Stimulated activated CD4-positive, alpha-beta T cell treated with anti-CD3 and anti-CD28 coated beads, Interleukin-1b, Interleukin-23, amount 100 ng/mL, for 1 hour (primary cell): ENCODE measurements at places on chromosomes 5 and 9.

DNA sequence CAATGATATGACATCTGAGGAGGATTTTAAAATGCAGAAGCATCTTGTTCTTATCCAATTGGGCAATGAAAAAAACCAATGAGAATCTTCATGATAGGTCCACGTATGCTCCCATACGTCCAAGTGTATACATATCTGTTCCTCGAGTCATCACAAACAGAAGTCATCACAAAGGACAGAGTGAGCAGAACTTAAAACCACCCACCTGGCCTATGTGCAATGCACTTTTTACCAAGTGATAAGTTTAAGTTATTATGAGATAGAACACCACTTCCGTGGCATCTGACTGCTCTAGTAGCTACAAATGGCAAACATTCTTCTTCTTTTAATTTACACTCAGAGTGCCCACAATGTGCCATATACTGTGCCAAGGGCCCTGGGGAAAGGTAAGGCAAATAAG lies 82.4 kb downstream of the PPP2R2B start:
- DNase-seq, result no peak

- no peak for DNase-seq
These were observed 189.9 kb upstream of the SMC2 start for GRCh38 chr9:103904242-103904641.

GRCh38 chr5:40465416-40465815 lies 214.3 kb upstream of the PTGER4 start:
- no peak for DNase-seq

DNA sequence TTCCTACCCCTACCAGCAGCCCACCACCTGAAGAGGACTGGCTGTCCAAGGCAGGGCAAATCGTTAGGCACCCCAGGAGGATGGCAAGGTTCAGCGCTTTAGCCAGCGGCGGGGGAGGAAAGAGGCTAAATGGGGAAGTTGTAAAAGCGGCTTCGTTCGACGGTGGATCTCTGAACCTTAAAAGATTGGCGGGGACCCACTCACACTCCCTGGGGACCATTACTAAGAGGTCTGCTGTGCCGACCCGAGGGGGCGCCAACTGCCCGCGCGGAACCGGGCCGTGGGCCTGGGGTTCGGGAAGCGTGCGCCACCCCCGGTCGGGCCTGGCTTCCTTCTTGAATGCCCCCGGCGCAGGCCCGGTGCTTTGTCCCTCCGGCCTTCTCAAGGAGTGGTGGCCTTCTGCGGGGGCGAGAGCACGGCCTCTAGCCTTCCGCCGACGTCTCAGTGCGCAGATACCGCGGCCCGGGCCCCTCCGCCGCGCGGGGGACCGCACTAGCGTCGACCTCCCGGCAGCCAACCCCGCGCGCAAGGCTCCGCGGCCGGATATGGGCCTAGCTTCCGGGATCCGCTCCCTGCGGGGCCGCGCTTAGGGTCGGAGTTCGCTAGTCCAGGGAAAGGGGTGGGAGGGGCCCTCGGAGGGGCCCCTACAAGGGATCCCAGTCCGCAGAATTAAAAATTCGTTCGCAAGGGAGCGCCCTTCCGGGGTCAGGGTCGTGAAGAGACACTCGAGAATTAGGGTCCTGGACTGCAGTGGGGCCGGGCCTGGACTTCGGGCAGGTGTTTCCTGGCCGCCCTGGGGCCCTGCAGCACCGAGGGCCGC lies 10.5 kb downstream of the NR2F1-AS1 start:
- no peak for DNase-seq

GRCh38 chr9:1208157-1208556 lies 158.0 kb downstream of the DMRT2 start:
- no peak for DNase-seq

- no peak for DNase-seq
These were observed 142.5 kb upstream of the MSX2 start for GRCh38 chr5:174581894-174582293.

GRCh38 chr9:38243993-38244392 lies 148.5 kb upstream of the ALDH1B1 start:
- no peak for DNase-seq

DNA sequence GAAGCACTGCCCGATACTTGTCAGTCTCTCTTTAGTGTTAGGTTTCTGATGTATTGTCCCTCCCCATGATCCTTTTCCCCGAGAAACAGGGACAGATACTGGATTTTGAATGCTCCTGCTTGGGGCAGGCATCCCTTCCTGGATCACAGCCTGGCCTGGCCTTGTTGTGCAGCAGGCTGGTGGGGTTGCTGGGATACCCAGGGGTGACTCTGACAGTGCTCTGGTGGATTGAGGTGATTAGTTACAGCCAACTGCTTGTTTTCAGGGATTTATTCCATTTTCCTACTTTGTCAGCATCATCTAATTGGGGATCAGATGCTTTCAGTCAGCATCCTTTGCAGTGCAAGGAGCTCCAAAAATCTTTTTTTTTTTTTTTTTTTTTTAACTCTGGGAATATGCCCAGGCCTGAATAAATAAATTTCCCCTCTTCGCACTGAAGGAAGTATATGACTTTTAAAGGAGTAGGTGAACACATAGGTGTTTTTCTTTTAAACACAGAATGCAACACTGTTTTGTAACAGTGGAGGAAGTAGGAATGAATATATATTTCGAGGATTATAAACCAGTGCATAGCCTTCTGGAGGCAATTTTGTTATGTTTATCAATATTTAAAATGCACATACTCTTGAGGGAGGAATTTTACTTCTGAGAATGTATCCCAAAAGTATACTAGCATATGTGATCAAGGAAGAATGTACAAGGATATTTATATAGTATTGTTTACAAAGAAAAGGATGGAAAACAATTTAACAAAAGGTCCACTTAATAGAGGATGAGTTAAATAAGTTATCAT lies 127.3 kb upstream of the ELL2 start:
- no peak for DNase-seq
